ENCODE measurements at places on chromosomes 12 and 14. TPM values are rescaled to one million over a fixed set of nuclear protein-coding genes. Genes with fewer than 3 reads are reported as not detected.

The ITGA7 gene
- 130 TPM for total RNA-seq

The TEAD4 gene
- 7.4 TPM for total RNA-seq

The CCDC38 gene
- not detected for total RNA-seq

The CMKLR1 gene
- under 0.01 TPM for total RNA-seq

The ISM2 gene
- not detected for total RNA-seq

The RNF212B gene
- total RNA-seq = not detected

The LIN52 gene
- 8.2 TPM for total RNA-seq

The ANO2 gene
- not detected for total RNA-seq

The NUP37 gene
- total RNA-seq = 38.3 TPM

The PPM1H gene
- 3.1 TPM for total RNA-seq

The SPIC gene
- not detected for total RNA-seq

The OASL gene
- 1.2 TPM for total RNA-seq

The KRT85 gene
- not detected for total RNA-seq

The MAP4K5 gene
- 40.6 TPM for total RNA-seq

The AMN gene
- total RNA-seq = under 0.01 TPM

The NRL gene
- total RNA-seq = 0.77 TPM

The EPS8 gene
- total RNA-seq = 71.4 TPM

The TBC1D30 gene
- 0.26 TPM for total RNA-seq

The ABCD2 gene
- 0.33 TPM for total RNA-seq

The CIDEB gene
- total RNA-seq = 0.51 TPM

The CLEC9A gene
- not detected for total RNA-seq

The SCNN1A gene
- 0.26 TPM for total RNA-seq

The KRT75 gene
- not detected for total RNA-seq

The DENR gene
- total RNA-seq = 40.6 TPM

The STXBP6 gene
- 4.5 TPM for total RNA-seq

The SCN8A gene
- total RNA-seq = 12.8 TPM

The EPYC gene
- not detected for total RNA-seq

The SSTR1 gene
- 3.0 TPM for total RNA-seq

The HIP1R gene
- 21.3 TPM for total RNA-seq

The KRT77 gene
- not detected for total RNA-seq

The TMTC1 gene
- 222 TPM for total RNA-seq

The HVCN1 gene
- 7.4 TPM for total RNA-seq

The CLEC14A gene
- total RNA-seq = 2.6 TPM

The LRRC23 gene
- total RNA-seq = 14.9 TPM

The POLE gene
- total RNA-seq = 9.6 TPM

The KRT8 gene
- 1.5 TPM for total RNA-seq

The PUS7L gene
- 14.4 TPM for total RNA-seq

The RILPL1 gene
- 7.8 TPM for total RNA-seq

The PTPN6 gene
- total RNA-seq = 0.26 TPM
